ENCODE measurements at places on chromosomes 5 and 9. TPM values are rescaled to one million over a fixed set of nuclear protein-coding genes. Genes with fewer than 3 reads are reported as not detected.

DNA sequence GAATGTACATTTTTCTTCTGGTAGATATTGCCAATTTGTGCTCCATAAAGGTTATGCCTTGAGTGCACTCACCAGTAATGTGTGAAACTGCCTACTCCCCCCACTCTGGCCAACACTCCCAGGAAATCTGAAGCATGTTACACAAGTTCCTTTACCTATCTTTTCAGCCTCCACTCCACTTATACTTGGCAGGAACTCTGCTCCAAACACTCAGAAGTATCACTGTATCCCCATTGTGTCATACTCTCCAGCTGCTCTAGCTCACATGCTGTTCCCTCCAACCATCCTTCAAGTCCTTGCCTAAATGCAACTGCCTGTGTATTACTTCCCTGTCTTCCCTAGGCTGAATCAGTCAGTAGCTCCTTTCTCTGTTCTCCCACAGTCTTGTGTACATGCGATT is 28.3 kb downstream of the POU4F3 start:
- H3K4me3 ChIP-seq: no peak overlapping the region
- H3K27ac ChIP-seq: no peak overlapping the region
- H3K27me3 ChIP-seq: peaks cover 14% of the 10 kb centered on the region
- peaks cover 3% of the 10 kb centered on the region for H3K4me1 ChIP-seq
- DNase-seq: no peak

DNA sequence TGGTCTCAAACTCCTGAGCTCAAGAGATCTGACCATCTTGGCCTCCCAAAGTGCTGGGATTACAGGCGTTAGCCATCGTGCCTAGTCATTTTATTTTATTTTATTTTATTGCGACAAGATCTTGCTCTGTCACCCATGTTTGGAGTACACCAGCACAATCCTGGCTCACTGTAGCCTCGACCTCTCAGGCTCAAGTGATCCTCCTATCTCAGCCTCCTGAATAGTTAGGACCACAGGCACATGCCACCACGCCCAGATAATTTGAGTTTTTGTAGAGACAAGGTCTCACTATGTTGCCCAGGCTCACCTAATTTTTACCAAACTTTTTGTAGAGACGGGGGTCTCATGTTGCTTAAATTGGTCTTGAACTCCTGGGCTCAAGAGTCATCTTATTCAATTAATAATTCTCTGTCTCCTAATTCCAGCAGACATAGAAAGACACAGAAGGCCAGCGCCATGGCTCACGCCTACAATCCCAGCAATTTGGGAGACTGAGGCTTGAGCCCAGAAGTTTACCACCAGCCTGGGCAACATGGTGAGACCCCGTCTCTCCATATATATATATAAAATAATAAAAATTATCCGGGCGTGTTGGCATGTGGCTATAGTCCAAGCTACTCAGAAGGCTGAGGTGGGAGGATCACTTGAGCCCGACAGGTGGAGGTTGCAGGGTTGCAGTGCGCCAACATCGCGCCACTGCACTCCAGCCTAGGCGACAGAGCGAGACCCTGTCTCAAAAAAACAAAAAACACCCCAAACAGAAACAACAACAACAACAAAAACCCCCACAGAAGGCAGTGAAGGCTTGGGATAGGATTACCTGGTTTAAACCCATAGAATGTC is 1.0 kb upstream of the UBAP1 start:
- peak overlapping the region; percentile 94 for H3K27ac ChIP-seq
- H3K27me3 ChIP-seq: no peaks in the 10 kb centered on the region
- H3K4me1 ChIP-seq: peaks cover 11% of the 10 kb centered on the region
- H3K4me3 ChIP-seq: peak overlapping the region; percentile 90
- peaks cover 16% of the 10 kb centered on the region for H3K36me3 ChIP-seq
- DNase-seq: no peak

GRCh38 chr5:138962614-138963370 is 87.7 kb upstream of the LRRTM2 start:
- peak overlapping the region; percentile 43 for H3K27ac ChIP-seq
- H3K4me1 ChIP-seq: no peaks in the 10 kb centered on the region
- H3K4me3 ChIP-seq: no peak overlapping the region
- H3K27me3 ChIP-seq: no peaks in the 10 kb centered on the region
- DNase-seq: no peak

- H3K4me3 ChIP-seq: no peak overlapping the region
- H3K4me1 ChIP-seq: peaks cover 9% of the 10 kb centered on the region
- H3K27me3 ChIP-seq: no peaks in the 10 kb centered on the region
- H3K36me3 ChIP-seq: no peaks in the 10 kb centered on the region
These were observed 10.1 kb downstream of the KCNV2 start for GRCh38 chr9:2727374-2727773.

CSNK1G3 gene
- 38.2 TPM for total RNA-seq

- no peak overlapping the region for H3K4me3 ChIP-seq
- H3K36me3 ChIP-seq: peaks cover 76% of the 10 kb centered on the region
These were observed 24.4 kb downstream of the SKIC3 start for GRCh38 chr5:95530416-95530815.

GRCh38 chr5:140038373-140038957 is 4.6 kb downstream of the NRG2 start:
- no peak overlapping the region for H3K4me3 ChIP-seq
- H3K27ac ChIP-seq: no peak overlapping the region
- peaks cover 68% of the 10 kb centered on the region for H3K27me3 ChIP-seq
- no peaks in the 10 kb centered on the region for H3K36me3 ChIP-seq

DNA sequence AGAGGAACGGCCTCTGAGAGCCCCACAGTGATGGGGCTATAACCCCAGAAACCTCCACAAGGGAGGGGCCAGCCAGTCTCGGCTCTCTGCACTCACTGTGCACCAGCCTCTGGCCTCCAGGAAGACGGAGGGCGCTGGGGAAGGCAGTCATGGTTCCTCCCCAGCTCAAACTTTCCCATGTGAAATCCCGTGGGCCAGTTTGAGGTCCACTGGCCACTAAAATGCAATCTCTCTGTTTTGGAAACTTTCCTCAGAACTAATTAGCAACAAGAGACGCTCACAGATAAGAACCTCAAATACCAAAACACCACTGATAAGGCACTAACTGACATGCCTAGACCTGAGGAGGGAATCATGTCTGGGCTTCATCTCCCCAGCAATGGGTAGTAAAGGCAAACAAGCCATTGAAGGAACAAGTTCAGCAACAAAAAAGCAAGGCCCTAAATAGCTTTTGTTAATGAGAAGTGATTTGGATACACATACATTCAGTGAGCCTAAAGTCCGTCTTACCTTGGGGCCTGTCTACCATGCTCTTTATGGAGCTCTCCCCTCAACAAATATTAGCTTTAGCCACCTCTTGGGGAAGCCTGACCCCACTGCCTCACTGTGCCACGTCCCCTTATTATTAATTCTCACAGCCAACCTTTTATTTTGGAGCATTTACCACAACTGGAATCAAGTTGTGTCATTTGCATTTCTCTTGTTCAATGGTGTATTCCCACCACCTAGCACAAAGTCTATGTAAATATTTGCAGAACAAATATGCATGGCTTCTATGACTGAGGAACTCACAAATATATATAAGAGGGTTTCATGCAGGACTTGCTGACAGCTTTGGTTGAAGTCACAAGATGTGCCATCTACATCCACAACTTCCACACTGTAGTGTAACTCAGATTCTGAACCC is 56.1 kb upstream of the GLRX start:
- no peaks in the 10 kb centered on the region for H3K27me3 ChIP-seq
- peak overlapping the region; percentile 26 for H3K27ac ChIP-seq
- peaks cover 12% of the 10 kb centered on the region for H3K4me1 ChIP-seq
- no peak for DNase-seq
- H3K36me3 ChIP-seq: peaks cover 7% of the 10 kb centered on the region

GRCh38 chr5:81292130-81292529 is 9.3 kb upstream of the ZCCHC9 start:
- no peaks in the 10 kb centered on the region for H3K27me3 ChIP-seq
- H3K4me1 ChIP-seq: peaks cover 37% of the 10 kb centered on the region

LCP2 gene
- total RNA-seq: 254 TPM

DNA sequence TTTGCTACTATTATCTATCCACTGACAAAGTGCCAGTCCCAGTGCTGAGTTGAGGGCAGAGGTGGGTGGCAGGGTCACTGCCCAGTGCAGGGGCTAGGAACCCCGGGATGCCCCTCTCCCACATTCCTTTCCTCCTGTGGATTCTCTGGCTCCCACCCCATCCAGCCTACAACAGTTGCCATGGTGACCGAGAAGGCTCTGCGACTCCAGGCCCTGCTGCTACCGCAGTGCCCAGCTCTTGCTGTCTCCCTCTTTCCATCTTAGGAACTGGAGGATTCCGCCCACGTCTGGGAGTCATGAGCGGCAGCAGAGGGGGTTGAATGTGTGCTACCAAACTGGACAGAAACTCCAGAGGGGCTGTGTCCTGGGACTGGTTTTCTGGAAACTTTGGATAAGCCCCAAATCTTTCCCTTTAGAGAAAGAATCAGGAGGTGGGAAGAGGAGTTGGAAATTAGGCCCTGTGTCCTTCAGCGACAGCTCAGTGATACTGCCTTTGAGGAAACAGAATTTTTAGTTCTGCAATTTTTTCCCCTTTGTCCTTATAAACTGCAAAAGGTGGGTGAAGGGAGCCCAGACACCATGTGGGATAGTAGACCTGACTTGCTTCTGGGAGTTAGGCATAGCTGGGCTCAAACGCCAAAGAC is 20.7 kb upstream of the C5orf47 start:
- H3K4me1 ChIP-seq: peaks cover 3% of the 10 kb centered on the region
- DNase-seq: no peak
- no peaks in the 10 kb centered on the region for H3K36me3 ChIP-seq
- H3K27me3 ChIP-seq: peaks cover 3% of the 10 kb centered on the region
- no peak overlapping the region for H3K27ac ChIP-seq
- H3K4me3 ChIP-seq: no peak overlapping the region

PTPRD gene
- 1.5 TPM for total RNA-seq

DNA sequence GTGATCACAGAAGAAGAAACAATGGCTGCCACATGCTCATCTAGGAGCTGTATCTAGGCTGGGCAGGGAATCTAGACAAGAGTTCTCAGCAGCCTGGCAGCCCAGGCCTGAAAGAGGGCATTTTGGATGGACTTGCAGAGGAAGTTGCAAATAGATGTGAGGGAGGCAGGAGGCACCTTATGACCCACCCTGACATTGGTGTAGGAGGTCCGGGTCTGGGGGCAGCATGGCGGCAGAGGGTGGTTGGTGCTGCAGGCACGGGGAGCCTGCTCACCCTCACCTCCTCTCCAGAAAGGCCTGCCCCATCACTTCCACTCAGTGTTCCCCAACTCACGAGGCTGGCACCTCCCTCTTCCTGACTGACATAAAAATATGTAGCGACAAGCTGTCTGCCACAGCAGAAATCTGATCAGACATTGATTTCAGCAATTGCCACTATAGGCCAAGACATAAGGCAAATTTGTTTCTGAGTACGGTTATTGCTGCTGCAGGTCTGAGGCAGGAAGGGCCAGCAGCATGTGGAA is 217.6 kb downstream of the PBX3 start:
- no peak overlapping the region for H3K4me3 ChIP-seq
- no peak for DNase-seq
- no peaks in the 10 kb centered on the region for H3K27me3 ChIP-seq
- H3K36me3 ChIP-seq: peaks cover 10% of the 10 kb centered on the region
- H3K4me1 ChIP-seq: no peaks in the 10 kb centered on the region

DNA sequence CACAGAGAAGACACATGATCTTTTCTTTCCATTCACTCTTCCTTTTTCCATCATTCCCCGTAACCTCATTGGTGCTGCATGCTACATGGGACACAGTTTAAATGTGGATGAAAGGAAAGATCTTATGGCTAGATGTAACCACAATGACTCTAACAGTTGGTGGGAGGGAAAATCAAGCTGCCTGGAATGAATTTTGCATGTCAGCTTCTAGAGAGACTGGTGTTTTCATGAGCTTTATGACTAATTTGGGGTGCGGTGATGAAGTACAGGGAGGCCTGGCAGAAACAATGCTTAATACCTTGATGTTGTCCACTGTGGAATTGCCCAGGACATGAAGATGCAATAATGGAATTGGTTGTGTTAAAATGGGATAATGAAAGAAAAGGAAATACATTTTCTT is 55.9 kb upstream of the MYO10 start:
- peaks cover 7% of the 10 kb centered on the region for H3K4me1 ChIP-seq
- DNase-seq: no peak
- H3K27me3 ChIP-seq: peaks cover 7% of the 10 kb centered on the region
- no peaks in the 10 kb centered on the region for H3K36me3 ChIP-seq
- no peak overlapping the region for H3K4me3 ChIP-seq
- H3K27ac ChIP-seq: no peak overlapping the region

Measured in activated T-helper 2 cell treated with anti-CD3 and anti-CD28 coated beads, Interferon-gamma antibody, Interleukin-2, Interleukin-4, amounts not matched to agents 10 μg/mL and 5 μg/mL and 100 μg/mL, durations not matched to agents 14 hours and 24 hours and 36 hours (primary cell).